Lung (tissue), 17 donors: ENCODE measurements at places on chromosomes 1 and 21. TPM values are rescaled to one million over a fixed set of nuclear protein-coding genes. Genes with fewer than 3 reads are reported as not detected.
A peak's percentile ranks its signal among the peaks of the same experiment; 100 is the strongest.

Gene SPRR2B
- total RNA-seq: not detected

Gene SLC45A1
- total RNA-seq: 1.6 TPM

- peak; percentile 22 for DNase-seq
These were observed 30.4 kb upstream of the CNTN2 start for GRCh38 chr1:205012391-205013140.

- no peak for DNase-seq
These were observed 7.7 kb downstream of the AIM2 start for GRCh38 chr1:159068886-159069285.

GRCh38 chr1:204509186-204509635, 7.0 kb upstream of the MDM4 start:
- no peak for DNase-seq

- DNase-seq: no peak
These were observed at the start of gene AJAP1 for GRCh38 chr1:4653796-4654725. Gene AJAP1 (plus strand): TSS chr1:4654609. CDS start chr1:4655426, 817 bp downstream.

DNA sequence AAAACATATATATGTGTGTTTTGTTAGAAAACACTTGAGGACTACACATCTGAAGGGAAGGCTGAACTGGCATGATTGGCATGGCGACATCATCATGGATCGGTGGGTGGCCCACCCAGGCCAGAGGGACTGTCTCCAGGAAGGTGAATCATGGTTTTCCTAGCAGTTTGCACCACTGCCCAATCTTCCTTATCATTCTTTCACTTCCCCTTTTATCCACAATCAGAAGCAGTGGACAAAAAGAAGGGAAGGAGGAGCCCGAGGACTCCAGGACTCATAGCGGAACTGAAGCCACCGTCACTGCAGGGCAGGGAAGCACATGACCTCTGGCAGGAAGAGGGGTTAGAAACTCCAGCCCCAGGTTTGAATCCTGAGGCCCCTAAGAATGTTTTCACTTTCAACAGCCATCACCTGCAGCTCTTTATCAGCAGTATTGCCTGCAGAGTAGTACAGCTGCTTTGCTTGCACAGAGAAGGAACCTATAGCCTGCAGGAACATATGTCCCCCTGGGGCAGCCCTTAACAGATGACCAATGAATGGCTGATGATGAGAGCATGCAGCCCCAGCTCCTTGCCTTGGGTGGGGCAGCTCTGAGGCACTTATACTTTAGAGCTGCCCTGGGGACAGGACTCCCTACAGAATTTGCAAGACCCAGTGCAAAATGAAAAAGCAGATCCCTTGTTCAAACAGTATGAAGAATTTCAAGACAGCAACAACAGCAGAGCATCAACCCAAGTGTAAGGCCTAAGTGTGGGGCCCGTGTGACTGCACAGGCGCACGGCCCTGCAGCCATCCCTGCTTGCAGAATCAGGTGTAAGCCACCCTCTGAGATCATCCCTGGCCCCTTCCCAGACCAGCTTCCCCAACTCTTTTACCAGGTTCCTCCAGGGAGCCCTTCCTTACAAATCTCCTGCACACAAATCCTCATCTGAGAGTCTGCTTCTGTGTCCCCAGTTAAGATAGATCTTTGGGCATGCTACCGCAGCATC, 241.8 kb upstream of the IRF2BP2 start:
- no peak for DNase-seq
